Pons (tissue), 1 donor: ENCODE measurements at places on chromosomes 11 and 22.

- DNase-seq = peak; percentile 89
Observed at GRCh38 chr11:62171261-62171723, 18.7 kb upstream of the SCGB1D1 start.

DNA sequence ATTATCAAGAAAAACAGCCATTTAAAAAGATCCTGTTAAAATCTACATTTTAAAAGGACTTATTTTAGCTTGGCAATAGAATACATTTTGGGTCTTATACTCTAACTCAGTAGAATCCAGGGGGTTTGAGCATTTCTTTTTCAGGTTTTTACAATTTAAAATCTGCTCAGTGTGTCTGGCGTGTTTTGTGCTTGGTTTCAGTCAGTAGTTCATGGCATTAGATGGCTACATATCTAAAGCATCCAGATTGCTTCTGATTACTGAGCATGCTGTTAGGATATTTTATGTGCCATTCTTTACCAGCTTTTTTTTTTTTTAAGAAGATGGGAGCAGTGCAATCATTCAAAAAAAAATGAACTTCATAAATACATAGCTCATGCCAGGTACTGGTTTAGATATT lies 566.1 kb upstream of the LARGE1 start:
- no peak for DNase-seq

DNA sequence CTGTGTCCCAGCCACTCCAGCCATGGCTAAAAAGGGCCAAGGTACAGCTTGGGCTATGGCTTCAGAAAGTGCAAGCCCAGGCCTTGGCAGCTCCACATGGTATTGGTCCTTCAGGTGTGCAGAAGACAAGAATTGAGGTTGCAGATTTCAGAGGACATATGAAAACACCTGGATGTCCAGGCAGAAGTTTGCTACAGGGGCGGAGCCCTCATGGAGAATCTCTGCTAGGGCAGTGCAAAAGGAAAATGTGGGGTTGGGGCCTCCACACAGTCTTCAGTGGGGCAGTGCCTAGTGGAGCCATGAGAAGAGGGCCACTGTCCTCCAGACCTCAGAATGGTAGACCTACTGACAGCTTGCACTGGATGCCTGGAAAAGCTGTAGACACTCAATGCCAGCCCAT lies 1074.1 kb downstream of the JRKL start:
- DNase-seq = no peak

- peak; percentile 42 for DNase-seq
Observed at GRCh38 chr22:38756711-38757463, 1.1 kb upstream of the SUN2 start.

GRCh38 chr11:23856654-23857053 lies 640.2 kb upstream of the LUZP2 start:
- no peak for DNase-seq

GRCh38 chr22:47019012-47019790 lies 256.8 kb downstream of the TBC1D22A start:
- no peak for DNase-seq

DNA sequence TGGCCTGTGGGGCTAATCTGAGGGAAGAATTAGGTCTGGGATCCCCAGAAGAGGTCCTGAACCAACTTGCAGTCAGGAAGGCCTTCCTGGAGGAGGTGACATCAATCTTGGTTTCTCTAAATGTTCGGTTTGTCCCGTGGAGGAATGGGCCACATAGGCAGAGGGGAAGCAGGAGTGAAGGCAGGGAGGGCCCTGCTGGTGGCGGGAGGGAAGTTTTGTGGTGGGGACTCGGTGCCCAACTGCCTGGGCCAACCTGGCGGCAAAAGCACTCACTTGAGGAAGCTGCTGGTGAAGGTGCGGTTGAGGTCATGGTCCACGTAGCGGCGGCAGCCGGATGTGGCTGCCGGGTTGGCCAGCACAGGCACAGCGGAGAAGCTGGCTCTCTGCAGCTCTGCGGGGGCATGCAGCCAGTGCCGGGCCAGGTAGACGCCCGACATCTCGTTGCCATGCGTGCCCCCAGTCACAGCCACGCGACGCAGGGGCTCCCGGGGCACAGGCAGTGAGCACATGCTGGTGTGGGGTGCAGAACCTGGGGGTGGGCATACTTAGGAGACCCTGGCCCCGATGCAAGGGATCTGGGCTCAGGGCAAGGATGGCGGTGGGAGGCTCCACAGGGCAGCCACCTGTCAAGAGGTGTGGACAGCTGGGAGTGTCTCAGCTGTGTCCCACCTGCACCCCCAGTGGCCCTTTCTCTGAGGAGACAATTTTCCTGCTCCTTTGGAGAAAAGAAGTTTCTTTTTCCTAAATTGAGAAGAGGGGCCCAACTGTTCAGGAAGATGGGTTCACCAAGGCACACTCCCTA lies 3.8 kb downstream of the ACY3 start:
- DNase-seq = no peak

DNA sequence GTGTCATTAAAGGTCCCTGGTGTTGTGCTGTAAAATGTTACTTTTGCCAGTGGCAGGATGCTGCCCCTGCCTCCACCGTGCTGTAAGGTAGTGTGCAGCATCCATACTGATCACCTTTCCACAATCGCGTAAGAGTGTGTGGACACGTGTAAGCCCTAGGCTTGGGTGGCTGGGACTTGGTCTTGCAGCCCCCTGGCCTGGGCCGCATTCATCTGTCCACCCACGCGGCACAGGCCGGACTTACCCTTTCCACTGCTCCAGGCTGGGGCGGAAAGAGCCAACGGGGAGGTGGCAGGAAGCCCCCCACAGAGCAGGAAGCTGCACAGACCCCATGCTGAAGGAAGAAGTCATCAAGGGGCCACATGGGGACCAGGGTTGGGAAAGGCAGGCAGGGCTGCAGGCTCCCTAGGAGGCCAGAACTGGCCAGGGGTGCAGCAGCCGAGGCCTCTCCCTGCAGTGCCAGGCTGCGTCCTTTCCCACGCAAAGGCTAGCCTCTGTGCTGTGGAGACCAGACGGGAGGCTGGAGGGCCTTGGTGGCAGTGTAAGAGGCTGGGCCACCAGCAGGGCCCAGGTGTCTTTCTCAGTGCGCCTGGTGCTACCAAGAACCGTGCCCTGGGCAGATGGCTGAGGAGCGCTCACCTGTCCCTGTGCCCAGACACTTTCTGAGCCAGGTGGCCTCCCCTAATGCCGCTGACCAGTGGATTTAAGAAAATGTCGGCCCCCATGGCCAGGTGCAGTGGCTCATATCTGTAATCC lies 11.7 kb upstream of the TMEM191C start:
- DNase-seq = no peak

GRCh38 chr22:49886346-49887063 lies 31.7 kb downstream of the ALG12 start:
- DNase-seq = no peak

DNA sequence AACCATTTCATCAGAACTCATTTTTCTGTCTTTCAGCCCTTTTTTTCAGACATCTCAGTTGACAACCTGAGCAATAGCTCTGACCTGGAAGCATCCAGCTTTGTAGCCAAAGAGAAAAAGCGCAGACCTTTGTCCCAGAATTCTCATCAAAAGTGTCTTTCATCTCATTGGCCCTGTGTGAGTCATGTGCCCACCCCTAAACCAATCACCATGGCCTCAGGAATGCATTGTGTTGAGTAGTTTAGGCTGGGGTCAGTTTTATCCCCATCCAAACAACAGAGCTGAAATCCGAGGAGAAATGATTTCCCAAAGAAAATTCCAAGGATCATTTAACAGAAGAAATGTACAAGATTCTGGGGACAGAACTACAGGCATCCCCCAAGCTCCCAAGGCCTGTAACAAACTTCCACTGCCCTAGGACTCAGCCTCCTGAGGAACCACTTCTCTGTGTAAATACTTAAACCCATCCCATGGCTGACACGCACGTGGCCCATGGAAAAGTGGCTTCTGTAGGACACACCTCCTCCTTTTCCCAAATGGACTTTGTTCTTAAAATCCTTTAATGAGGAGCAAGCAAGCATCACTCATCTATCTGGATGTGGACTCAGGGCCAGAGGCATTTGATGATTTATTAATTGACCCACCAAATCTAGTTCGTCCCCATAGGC lies 429.0 kb downstream of the SOX6 start:
- no peak for DNase-seq

DNA sequence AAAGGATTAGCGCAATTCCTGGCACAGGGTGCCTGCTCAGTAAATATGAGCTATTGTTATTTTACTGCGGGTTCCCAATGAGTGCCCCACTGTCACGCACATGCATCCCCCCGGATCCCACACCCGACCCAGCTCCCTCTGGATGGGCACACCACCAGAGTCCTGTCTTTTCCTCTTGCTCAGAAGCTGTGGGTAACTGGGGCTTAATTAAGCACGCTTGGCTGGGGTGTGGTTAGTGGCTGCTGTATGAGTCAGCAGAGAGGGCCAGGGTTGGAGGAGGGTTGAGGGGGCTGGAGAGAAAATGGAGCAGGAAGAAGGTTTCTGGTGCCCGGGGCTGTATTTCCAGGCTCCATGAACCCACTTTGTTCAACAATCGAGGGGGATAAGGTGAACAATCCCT lies 30.3 kb upstream of the NECTIN1 start:
- DNase-seq = no peak

DNA sequence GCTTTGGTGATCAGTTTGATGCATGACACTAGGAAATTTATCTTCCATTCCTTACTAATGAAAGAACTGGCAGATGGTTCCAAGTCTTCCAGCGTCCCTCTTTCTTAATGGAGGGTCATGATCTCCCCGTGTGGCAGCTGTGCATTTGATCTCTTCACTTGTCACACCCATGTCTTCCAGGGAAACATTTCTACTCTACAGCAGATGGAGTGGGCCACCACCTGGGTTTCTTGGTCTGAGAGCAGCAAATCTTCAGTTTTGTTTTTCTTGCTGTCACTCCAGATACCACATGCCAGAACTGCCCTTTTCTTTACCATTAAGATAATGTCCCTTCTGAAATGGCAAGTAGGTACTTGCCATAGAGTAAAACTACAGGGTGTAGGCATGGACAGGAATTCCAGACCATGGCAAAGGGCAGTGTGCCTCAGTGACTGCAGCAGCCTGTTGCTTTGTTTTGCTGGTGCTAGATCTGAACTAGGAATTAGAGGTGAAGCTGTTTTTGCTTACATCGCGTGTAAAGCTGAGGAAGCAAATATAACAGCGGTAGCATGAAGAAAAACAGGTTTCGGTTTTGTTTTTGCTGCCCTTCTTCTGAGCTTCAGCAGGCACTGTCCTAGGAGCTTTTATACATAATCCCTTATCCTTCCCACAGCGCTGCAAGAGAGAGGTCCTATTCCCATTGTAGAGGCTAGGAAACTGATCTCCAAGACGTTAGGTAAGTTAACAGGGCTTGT lies 20.7 kb upstream of the C11orf96 start:
- DNase-seq = no peak
